ENCODE measurements at places on chromosomes 3 and 15. TPM values are rescaled to one million over a fixed set of nuclear protein-coding genes. Genes with fewer than 3 reads are reported as not detected.

DNA sequence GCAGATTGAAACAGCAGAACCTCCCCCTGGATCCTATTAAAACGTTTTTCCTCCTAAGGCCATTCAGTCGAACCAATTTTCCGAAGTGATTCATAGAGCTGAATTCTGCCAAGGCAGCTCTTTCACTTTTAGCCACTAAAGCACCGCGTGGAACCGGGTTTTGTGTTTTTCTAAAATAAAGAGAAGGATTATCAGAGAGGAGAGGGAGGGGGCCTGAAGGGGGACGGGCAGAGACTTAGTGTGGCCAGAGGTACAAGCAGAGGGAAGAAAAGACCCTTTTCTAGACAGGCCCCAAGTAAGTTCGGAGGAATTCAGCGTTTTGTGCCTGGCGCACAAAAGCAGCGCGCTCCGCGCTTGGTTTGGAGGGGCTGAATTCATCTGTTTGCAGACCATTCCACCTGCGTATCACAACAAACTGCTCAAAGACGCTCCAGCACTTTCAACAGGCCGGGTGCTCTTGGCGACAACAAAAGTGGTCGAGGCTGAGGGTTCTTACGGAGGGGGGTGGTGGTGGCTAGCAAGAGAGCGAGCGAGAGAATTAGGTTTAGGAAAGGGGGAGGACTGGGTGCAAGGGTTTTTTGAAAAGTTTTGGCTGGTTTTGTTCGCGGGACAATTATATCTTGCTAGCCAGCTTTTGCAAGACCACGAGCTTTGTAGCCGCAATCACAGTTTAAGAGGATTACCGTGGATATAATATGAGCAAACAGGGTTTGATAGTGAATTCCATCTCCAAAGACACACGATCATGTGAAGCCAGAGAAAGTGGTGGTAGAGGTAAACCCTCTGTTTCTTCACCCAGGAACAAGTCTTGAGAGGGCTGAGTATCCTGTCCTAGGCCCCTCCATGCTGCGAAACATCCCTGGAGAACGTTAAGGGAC, 1.2 kb upstream of the FEZF2 start:
- no peak for DNase-seq

DNA sequence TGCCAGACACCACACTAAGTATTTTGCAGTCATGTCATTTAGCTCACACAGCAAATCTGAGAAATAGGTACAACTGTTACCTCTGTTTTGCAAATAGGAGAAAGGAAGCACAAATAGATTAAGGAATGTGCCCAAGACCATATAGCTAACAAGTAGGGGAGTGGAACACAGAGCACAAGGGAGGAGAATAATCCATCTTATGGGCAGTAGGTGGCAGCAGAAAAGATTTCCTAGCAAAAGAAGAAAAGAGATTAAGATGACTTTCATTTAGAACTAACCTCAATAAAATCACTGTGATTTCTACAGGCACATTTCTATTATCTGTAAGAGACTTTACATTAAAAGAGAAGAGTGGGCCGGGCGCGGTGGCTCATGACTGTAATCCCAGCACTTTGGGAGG, 49.1 kb downstream of the NR1I2 start:
- DNase-seq = no peak

- no peak for DNase-seq
These were observed 61.4 kb downstream of the MOBP start for GRCh38 chr3:39528844-39529243.

Gene MKRN2
- polyA plus RNA-seq = 51.1 TPM

Gene RHCG
- polyA plus RNA-seq = 3.3 TPM

Gene MYL3
- 29.0 TPM for polyA plus RNA-seq
